ENCODE measurements at places on chromosomes 3 and 15.
A peak's percentile ranks its signal among the peaks of the same experiment; 100 is the strongest.

GRCh38 chr3:42115215-42115614 lies 24.1 kb downstream of the TRAK1 start:
- DNase-seq: no peak

- DNase-seq: no peak
Measured at GRCh38 chr15:69505956-69506556, 53.4 kb downstream of the RPLP1 start.

DNA sequence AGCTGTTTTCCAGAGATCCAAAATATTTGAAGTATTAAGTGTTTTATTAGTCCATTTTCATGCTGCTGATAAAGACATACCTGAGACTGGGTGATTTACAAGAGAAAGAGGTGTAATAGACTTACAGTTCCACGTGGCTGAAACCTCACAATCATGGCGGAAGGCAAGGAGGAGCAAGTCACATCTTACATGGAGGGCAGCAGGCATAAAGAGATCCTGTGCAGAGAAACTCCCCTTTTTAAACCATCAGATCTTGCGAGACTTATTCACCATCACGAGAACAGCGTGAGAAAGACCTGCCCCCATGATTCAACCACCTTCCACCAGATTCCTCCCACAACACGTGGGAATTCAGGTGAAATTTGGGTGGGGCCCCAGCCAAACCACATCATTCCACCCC lies 82.0 kb downstream of the KY start:
- no peak for DNase-seq

- no peak for DNase-seq
Measured at GRCh38 chr3:170057550-170057949, 19.8 kb downstream of the GPR160 start.

DNA sequence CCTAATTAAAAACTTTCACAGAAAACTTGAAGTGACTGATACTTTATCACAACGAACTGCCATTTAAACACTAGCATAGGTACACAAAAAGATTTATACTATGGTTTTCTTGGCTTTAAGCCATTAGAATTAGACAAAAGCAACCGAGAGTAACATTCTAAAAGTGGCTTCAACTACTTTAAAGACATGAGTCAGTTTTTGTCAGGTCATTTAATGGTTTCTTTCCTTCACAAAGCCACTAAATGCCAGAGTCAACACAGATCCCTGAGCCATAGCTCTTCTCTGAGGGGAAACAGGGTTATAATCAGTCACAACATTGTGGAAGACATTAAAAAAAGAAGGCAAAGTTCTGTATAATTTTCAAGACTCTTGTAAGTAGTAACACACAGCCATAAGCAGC lies 54.6 kb downstream of the CAPN3 start:
- DNase-seq: no peak

DNA sequence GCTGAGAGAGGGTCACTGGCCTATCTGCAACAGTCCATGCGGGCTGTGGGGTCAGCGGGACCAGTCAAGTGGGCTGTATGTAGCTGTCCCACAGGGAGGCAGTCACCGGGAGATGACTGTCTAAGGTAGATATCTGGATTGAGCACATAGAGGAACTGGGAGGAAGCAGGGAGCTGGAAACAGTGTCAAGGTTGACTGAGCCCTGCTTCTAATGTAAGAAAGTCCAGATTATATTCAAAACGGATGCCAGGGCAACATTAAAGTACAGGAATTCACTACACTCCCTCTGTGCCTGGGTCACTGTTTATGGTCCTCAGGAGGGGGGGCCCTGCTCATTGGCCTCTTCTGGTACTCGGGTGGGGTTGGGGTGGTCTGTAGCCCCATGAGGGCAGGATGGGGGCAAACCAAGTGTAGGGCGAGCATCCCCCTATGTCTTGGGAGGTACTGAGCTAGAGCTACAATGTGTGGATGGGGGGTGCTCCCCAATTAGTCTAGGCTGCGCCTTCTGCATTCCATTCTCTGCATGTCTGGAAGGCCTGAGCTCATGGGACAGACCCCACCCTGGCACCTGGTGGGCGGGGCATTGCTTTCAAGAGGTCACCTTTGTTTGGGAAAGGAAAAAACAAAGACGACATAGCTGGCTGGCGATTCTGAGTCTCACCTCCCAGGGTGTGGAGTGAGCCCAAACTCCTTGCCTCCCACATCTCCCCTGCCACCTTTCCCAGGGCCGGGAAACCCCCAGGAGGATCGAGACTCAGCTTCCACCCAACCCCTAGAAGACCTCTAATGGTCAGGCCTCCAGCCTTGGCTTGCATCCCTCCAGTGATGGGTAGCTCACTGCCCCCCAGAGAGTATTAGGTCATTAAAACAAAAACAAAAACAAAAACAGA lies 45.1 kb upstream of the C15orf39 start:
- DNase-seq: no peak

DNA sequence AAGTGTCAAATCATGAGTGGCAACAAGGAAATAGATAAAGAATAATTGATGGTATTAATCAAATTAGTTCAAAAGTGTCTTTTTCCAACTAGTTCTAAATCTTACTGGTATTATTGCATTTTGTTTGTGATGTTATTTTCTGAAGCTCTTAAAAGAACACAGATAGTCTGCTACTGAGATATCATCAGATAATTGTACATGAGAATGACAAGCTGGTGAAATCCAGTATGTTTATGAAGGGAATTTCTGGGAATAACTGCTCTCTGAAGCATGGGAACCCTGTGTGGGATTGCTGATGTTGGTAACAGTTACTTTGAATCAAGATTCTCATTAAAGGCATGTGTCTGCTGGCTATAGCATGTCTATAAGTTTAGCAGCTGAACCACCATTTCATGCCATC lies 190.3 kb upstream of the CDIN1 start:
- no peak for DNase-seq

GRCh38 chr15:36911322-36911944 lies 188.9 kb downstream of the MEIS2 start:
- DNase-seq: no peak

- DNase-seq: no peak
Measured at GRCh38 chr3:186909078-186909853, 21.1 kb upstream of the ST6GAL1 start.

DNA sequence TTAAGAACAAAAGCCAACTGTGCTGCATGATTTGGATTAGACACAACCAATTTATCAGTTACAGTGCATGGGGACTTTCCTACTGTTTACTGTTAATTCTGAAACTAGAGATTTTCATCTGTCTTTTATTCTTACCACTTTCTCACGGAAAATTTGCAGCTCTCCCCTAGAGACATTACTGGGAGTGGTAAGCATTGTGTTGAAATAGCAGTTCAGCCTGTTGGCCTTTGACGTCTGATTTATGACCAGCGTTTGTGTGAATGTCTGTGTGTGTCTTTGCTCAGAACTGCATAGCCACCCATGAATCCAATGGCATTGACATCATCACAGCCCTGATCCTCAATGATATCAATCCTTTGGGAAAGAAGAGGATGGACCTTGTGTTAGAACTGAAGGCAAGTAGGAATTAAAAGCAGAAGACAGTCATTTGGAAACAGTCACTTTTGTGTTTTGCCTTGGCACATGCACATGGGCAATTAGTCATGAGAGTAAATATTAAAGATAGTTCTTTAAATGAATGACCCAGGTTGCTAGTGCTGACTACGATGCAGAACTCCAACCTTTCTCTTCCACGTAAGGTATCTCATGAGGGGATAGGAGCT lies 202.2 kb upstream of the BHLHE40 start:
- no peak for DNase-seq

DNA sequence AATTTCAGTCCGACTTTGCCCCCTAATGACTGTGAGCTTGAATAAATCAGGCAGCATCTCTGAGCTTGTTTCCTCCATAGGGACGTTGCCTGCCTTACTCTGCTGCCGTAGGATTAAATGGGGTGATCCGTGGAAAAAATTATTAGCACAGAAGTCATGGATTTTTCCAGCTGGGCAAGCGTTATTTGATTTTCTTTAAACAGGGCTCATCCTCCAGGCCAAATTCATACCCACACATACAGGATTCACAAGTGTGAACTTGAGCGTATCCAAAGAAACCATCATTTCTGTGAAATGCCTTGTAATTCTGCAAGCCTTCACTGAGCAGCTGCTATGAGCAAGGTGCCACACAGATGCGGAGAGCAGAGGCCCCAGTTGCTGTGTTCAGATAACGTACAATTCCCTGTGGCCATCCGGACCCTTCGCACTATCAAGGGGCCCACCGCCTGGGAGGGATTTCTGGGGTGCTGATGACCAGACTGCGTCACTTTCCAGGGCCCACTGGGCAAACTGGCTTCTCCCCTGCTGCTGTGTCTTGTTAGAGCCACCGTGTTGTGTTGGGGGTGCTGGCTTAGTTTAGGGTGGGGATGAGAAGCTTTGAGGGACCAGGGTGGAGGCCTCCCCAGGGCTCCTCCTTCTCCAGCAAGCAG lies 61.4 kb downstream of the MGLL start:
- DNase-seq: no peak

GRCh38 chr3:13420831-13421765 lies 976 bp upstream of the NUP210 start:
- DNase-seq: no peak

DNA sequence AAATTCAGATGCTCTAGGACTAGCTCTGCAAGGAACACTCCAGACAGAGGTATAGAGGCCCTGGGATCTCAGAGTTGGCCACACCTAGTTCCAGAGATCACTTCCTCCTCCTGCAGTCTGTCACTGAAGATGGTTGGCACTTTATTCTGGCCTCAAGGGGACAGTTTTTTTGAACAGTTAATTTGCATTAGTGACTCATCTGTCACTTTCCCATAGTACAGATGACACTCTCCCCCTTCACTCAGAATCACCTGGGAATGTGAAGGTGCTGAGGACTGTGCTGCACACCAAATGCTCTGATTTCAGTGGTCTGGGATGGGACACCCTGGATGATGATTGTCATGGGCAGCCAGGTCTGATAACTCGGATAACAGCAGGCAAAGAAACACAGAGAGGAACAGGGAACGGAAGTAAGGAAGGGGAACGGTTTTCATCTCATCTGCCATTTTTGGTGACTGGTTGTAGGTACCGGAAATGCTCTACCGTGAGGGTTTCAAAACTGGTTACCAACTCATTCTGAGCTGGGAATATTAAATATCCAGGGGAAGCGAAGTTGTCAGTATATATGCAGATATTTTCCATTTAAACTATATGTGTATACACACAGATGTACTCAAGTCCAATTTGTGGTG lies 232.5 kb upstream of the ST8SIA2 start:
- DNase-seq: no peak

- no peak for DNase-seq
Measured at GRCh38 chr3:124586126-124587052, 143.9 kb upstream of the UMPS start.

- DNase-seq: no peak
Measured at GRCh38 chr15:93816815-93817214, 414.5 kb upstream of the MCTP2 start.

DNA sequence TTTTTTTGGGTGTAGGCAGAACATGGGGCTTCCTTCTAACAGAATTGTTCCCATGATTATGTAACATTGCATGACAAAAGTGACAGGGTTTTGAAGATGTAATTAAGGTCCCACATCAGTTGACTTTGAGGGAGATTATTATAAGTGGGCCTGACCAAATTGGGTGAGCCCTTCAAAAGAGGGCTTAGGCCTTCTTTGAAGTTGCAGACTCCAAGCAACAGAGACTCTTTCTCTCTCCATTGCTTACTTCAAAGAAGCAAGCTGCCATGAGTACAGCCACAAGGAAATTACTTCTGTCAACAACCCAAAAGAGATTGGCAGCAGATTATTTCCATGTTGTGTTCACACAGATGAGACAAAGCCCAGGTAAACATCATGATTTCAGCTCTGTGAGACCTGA lies 348.2 kb downstream of the PDCD6IP start:
- DNase-seq: no peak

GRCh38 chr15:72532991-72533601 lies 59.0 kb downstream of the ARIH1 start:
- no peak for DNase-seq

GRCh38 chr3:85740561-85740960 lies 781.8 kb downstream of the CADM2 start:
- DNase-seq: no peak

DNA sequence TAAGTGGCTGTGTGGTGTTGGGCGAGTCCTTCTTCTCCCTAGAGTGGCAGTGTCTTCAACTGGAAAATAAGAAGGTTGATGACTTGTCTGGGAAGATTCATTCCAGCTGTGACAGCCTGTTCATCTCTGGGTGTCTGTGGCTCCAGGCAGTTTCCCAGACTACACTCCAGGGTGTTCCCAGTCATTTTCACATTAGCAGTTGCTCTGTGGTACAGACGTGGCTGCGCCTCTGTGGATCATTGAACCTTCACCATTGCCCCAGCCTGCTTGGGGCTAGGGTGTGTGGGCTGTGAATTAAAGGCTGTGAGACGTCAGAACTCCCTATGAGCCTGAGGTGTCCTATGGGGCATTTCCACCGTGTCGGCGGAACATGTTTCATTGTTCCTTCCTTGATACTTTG lies 239.6 kb upstream of the NR2E3 start:
- DNase-seq: no peak

DNA sequence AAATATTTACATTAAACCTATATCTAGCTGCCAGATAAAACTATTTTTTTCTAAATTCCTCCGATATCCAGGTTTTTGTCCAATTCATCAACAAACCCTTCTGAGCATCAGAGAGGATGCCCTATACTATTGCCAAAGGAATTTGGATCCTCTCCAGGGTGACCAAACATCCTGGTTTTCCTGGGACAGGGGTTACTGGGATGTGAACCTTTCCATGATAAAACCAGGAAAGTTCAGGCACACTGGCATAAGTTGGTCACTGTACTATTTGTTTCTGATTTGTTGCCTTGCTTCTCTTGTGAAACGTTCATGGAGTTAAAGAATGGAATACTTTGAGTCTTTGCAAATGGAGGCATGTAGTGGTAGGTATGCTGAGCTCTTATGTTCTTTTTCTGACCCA lies 63.5 kb downstream of the TLNRD1 start:
- DNase-seq: no peak

DNA sequence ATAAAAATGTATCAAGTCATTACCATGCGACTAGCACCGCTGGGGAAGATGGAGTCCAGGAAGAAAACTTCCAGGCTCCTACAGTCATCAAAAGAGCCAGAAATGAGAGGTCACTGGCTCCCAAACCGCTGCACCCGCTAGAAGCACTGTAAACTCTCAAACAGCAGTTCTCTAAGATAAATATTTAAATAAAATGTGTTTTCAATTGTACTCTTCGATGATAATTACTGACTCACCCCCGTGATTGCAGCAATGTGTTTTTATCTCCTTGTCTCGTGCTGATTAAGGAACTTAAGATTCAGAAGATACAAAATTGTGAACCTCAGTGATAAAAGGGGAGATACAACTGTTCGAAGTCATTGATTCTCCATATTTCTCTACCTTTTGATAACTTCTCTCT lies 45.8 kb upstream of the FOXP1 start:
- peak; percentile 7 for DNase-seq

GRCh38 chr3:151561878-151562277 lies 101.0 kb upstream of the IGSF10 start:
- no peak for DNase-seq

DNA sequence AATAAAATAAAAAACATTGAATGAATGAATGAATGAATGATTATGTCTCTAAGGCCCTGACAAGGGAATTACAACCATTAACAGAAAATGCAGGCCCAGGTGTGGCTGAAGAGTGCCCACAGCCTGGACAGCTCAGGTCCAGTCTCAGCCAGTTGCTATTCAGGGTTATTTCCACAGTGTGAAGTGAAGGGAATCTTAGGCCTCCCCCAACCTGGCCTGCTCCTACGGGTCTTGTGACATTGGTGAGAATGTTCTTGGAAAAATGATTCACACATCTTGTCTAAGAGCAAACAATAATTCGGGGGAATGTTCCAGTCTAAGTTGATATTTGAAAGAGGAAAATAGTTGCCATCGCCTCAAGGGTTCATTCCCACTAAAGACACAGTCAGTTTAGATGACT lies 37.0 kb downstream of the MINDY4B start:
- no peak for DNase-seq
